ENCODE measurements at places on chromosomes 2 and 18. TPM values are rescaled to one million over a fixed set of nuclear protein-coding genes. Genes with fewer than 3 reads are reported as not detected.

DNA sequence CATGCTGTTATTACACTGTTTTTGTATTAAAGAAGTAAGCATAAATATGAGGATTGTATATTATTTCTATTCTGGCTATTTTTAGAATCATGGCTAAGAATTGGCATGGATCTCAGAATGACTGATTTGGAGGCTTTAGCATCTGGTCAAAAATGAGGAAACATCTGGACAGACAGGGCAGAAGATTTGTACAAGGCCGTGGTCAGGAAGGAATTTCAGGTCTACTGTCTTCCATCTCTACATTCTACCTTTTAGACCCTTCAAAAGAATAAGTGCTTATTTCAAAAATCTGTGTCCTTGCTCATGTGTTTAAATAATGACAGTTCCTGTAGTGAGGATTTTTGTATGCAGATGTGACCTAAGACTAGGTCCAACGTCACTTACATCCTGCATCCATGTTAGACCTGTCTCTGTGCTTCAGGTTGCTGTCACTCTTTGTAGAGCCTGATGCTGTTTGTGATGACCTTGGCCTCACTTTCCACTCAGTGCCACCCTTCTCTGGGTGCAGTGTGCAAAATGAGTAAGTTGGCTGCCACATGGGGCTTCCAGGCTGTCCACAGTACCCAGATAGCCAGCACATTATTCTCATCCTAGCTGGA lies 54.7 kb upstream of the B3GNT2 start:
- H3K4me1 ChIP-seq: no peaks in the 10 kb centered on the region
- DNase-seq: no peak
- H3K4me3 ChIP-seq: no peak overlapping the region
- H3K27me3 ChIP-seq: no peaks in the 10 kb centered on the region
- no peak overlapping the region for H3K27ac ChIP-seq
- no peaks in the 10 kb centered on the region for H3K36me3 ChIP-seq

- no peaks in the 10 kb centered on the region for H3K27me3 ChIP-seq
- no peak overlapping the region for H3K4me3 ChIP-seq
- no peak for DNase-seq
- H3K4me1 ChIP-seq: no peaks in the 10 kb centered on the region
- H3K36me3 ChIP-seq: no peaks in the 10 kb centered on the region
- H3K27ac ChIP-seq: no peak overlapping the region
Observed at GRCh38 chr18:35817604-35818352, 154.7 kb upstream of the RMP24 start.

DNA sequence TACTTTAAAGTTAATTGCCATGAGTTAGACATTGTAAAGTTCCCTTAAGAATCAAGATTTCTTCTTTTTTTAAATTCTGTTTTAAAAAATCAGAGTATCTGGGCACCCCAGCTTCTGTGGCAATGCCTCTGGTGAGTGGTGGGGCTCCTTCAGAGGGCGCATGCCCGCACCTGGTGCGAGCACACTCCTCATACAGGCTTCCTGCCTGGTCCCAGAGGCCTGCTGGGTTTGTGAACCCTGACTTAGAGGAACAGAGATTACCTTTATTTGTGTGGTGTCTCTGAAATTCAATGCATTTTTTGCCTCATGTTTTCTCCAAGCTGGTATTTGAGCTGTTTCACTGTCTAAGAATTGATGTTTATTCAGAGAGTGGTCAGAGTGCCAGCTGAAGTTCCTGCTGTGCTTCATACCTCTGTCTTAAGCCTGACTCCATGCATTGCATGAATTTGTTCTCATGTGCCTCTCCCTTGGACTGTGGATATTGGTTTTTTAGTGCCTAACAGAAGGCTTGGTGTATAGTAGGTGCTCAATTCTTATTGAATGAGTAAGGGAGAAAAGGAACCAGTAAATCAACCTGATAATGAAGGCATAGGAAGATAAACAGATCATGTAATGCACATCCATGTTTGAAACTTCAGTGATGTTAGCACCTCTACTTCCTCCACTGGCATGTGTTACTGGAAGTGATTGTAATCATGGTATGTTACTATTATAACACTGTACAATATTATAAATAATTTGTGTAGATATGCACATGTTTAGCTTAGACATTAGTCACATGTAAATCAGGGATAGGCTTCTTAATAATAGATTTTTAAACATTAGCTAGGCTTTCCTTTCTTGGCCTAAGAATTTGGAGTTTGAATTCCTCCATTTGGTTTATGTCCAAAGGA lies 29.0 kb downstream of the PHLPP1 start:
- no peak overlapping the region for H3K27ac ChIP-seq
- H3K4me3 ChIP-seq: no peak overlapping the region
- no peak for DNase-seq
- H3K4me1 ChIP-seq: peaks cover 65% of the 10 kb centered on the region
- H3K36me3 ChIP-seq: no peaks in the 10 kb centered on the region

GRCh38 chr2:107595749-107596148 lies 230.9 kb upstream of the RGPD4 start:
- H3K27me3 ChIP-seq: no peaks in the 10 kb centered on the region
- H3K27ac ChIP-seq: no peak overlapping the region
- DNase-seq: no peak
- H3K4me1 ChIP-seq: no peaks in the 10 kb centered on the region

- no peaks in the 10 kb centered on the region for H3K36me3 ChIP-seq
- H3K4me1 ChIP-seq: peaks cover 10% of the 10 kb centered on the region
- no peak overlapping the region for H3K4me3 ChIP-seq
- no peak for DNase-seq
Observed at GRCh38 chr2:221553333-221553732, 18.8 kb downstream of the EPHA4 start.

DNA sequence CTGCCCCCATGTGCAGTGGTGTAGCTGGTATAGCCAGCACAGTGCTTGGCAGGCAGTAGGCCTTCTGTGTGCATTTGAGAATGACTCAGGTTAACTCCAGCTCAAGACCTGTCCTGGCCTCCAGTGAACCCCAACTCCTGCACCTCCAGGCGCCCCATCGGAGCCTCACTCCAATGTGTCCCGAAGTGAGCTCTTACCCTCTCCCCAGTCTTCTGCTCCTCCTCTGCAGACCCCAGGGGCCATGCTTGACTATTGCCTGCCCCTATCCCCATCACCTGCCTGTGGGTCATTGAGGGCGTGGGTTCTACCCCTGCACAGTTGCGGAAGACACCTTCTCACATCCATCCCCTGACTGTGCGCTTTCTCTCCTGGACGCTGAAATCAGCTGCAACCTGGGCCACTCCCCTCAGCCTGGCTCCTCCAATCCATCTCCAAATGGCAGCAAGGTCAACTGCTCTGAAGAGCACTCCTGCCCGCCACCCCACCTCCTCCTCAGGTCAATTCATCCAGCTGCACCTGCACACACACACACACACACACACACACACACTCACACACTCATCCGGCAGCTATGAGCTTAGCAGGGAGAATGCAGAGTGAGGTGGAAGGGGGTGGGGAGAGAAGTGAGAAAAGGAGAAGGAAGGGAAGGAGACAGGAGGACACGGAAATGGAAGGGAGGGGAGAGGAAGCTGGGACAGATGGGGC lies 130.3 kb upstream of the GLI2 start:
- no peak overlapping the region for H3K27ac ChIP-seq
- no peaks in the 10 kb centered on the region for H3K4me1 ChIP-seq
- DNase-seq: no peak
- no peaks in the 10 kb centered on the region for H3K36me3 ChIP-seq

- no peak overlapping the region for H3K4me3 ChIP-seq
- no peaks in the 10 kb centered on the region for H3K27me3 ChIP-seq
- H3K4me1 ChIP-seq: peaks cover 12% of the 10 kb centered on the region
Observed at GRCh38 chr2:234419726-234420125, 77.2 kb downstream of the ARL4C start.

DNA sequence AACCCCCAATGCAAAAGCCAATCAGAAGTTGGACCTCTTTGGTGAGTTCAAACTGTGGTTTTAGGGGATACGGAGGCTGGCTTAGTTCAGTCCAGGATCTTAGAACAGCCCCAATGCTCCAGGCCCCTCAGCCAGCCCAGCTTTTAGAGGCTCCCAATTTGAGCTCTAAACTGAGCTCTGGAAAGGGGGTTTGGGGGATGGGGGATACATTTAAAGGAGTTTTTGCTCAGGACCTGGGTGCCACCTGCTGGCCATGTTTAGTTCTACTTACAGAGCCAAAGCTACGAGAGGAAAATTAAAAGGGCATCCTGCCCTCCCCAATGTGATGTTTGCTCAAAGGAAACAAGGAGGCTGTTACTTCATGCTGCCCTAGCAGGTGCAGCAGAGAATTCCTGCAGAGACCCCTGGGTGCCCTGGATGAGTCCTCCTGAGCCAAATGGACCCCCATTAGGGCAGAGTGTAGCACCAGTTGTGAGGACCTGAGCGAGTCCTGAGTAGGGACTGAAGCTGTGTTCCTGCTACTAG lies 15.9 kb upstream of the TMEM214 start:
- H3K27ac ChIP-seq: peak overlapping the region; percentile 60
- H3K4me3 ChIP-seq: no peak overlapping the region
- peak; percentile 66 for DNase-seq

DNA sequence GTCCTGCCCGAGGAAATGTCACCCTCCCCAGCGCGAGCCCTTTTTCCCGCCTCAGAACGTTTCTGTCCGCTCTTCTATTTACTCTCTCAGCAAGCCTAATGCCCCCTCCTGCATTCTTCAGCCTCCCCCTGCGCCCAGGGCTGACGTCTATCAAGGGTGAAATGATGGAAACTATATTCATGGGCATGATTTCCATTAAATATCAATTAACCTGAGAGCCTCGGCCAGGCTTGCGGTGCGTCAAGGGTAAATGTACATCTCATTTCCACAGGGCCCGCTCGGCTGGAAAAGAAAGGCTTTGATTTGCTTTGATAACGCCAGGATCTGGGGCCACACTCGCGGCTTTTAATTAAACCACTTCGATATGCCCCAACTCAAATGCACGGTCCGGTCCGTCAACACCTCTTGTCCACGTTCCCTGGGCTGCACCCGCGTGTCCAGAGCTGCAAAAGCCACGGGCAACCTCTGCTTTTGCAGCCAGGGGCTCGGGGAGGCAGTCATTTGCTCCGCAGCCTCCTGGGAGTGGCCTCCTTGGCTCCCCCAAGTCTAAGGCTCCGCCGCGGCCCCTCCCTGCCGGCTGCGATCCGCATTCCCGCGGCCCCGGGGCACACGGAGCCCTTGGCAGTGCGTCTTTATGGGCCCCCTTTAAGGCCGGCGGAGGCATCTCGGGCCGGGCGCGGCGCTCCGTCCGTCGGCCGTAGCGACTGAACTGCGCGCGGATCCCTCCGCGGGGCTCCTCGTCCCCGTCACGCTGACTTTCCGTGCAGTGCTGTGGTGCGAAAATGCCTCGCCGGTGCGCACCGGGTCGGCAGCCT lies at the start of gene HOXD8:
HOXD8 (plus strand) TSS at position 724 of the 815 bp plus-strand sequence. CDS start 662 bp downstream, outside the sequence.
- H3K27me3 ChIP-seq: peaks cover 83% of the 10 kb centered on the region
- peak within 1 kb of the TSS; percentile 55 for H3K4me3 ChIP-seq
- DNase-seq: peak; percentile 75

DAPL1 gene
- not detected for total RNA-seq

SULT1C4 gene
- not detected for total RNA-seq

PSMA8 gene
- not detected for total RNA-seq

RESP18 gene
- not detected for total RNA-seq

ELOA2 gene
- not detected for total RNA-seq

CLEC4F gene
- total RNA-seq: not detected

AGXT gene
- total RNA-seq: not detected

UGT1A8 gene
- total RNA-seq: 15.1 TPM
